Caco-2 (cell line): ENCODE measurements at places on chromosomes 6 and 20.

DNA sequence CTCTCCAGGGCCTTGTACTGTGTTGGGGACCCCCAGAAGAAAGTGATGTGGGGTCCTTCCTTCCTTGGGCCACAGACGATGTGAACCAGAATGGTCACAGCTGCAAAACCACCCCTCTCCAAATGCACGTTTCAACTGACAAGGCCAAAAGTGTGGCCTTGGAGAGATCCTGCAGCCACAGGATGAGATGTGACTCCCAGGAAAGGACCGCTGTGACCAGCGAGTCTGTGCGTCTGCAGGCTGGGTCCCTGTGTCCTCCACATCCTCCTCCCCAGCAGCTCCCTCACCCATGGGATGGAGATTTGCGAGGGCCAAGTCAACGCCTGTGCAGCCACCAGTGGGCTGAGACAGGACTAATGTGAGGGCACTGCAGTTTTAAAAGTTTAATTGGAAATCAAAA, 247.0 kb downstream of the ERMARD start:
- DNase-seq = no peak
- no peaks in the 10 kb centered on the region for H3K27me3 ChIP-seq
- H3K4me1 ChIP-seq = no peaks in the 10 kb centered on the region
- H3K4me3 ChIP-seq = no peak overlapping the region
- no peak overlapping the region for H3K27ac ChIP-seq

DNA sequence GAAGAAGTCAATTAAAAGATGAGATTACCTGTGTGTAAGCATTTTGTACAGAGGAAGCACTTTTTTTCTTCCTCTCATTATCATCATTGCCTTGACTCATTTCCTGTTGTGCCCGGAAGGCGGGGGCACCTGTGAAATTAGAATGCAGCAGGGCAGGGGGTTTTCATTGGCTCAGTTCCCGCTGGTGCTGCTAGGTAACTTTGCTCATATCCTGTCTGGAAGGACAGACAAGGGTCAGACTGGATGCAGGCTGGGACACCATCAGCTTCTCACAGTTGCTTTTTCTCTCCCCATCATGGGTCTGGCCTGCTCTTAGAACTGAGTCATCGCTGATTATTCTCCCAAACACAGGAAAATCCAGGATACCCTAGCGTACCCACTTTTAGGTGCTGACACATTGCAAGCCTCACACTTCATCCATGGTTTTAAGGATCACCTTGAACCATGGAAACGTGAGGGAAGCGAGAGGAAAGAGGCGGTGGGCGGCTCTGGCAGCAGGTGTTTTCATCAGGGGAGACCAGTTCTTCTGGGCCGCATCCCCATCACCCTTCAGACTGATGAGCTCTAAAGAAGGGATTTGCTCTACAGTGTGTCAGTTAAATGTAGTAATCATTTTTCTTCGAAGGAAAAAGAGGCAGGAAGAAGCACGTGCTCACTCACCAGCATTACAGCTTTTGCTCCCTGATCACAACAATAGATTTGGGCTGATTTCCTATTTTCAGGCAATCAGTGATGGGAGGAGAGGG, 195.7 kb upstream of the SASH1 start:
- H3K27ac ChIP-seq = no peak overlapping the region
- H3K4me1 ChIP-seq = peaks cover 5% of the 10 kb centered on the region; the same call in 1 of the 2 replicates
- H3K4me3 ChIP-seq = no peak overlapping the region
- no peak for DNase-seq
- no peaks in the 10 kb centered on the region for H3K27me3 ChIP-seq

DNA sequence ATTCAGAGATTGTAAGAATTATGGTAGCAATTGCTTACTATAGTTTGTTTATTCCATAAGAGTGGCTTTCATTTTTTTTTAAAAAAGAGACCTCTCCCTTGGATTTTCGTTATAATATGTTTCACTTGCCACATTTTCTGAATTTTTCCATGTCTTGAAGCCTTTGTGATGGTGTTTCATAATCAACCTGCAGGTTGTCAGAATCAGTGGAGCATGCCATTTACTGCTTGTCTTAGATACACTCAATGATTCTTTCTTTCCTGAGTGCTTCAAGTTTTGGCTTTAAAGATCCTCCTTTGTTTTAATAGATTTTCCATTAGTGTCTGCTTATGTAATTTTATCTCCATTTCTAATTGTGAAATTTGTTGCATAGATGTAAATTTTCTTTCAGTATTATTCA, 31.2 kb downstream of the KCNQ5 start:
- no peak overlapping the region for H3K27ac ChIP-seq
- no peak overlapping the region for H3K4me3 ChIP-seq
- H3K27me3 ChIP-seq = no peaks in the 10 kb centered on the region; the same call in 1 of the 2 replicates
- no peak for DNase-seq

GRCh38 chr20:58076405-58076804, 152.0 kb downstream of the ANKRD60 start:
- H3K27ac ChIP-seq = no peak overlapping the region
- H3K4me1 ChIP-seq = no peaks in the 10 kb centered on the region
- no peaks in the 10 kb centered on the region for H3K36me3 ChIP-seq
- H3K4me3 ChIP-seq = no peak overlapping the region
- H3K27me3 ChIP-seq = no peaks in the 10 kb centered on the region
- DNase-seq = no peak

- H3K27me3 ChIP-seq = no peaks in the 10 kb centered on the region
- no peak for DNase-seq
- H3K36me3 ChIP-seq = no peaks in the 10 kb centered on the region
- no peak overlapping the region for H3K4me3 ChIP-seq
- no peaks in the 10 kb centered on the region for H3K4me1 ChIP-seq
- H3K27ac ChIP-seq = no peak overlapping the region
These were observed 31.7 kb downstream of the C6orf58 start for GRCh38 chr6:127608554-127609270.

DNA sequence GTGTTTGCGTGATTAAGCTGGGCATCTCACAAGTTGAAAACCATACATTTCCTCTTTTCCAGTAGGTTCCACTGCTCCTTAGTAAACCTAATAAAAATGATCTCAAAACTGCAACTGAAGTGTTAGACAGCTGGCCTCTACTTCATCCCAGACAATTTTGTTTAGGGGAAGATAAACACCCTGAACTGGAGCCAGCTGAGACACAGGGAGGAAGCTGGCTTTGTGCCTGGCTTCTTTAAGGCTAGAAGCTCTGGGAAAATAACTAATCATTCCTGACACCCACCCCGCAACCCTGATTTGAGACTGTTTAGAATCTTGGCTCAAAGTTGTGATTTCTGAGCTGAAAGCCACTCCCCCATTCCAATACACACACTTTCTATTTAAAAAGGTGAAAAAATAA, 11.6 kb downstream of the PTPRT start:
- H3K27ac ChIP-seq = no peak overlapping the region
- no peaks in the 10 kb centered on the region; the same call in 1 of the 2 replicates for H3K27me3 ChIP-seq
- H3K4me3 ChIP-seq = no peak overlapping the region
- no peaks in the 10 kb centered on the region for H3K36me3 ChIP-seq

DNA sequence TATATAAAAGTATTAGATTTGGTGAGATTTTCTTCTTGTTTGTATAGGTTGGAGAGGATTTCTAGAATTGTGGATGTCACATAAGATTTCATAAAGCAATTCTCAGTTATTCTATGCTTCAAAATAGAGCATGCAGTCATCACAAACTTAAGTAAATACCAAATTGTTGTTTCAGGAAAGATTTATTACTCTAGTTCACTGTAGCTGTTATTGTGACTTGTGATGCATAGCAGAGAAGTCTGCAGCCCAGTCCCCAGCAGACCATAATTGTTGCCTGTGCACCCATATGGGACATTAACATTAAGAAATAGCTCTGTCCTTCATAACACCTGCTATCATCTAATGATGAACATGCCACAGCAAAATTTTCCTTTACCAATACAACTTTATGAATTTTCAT, 228.0 kb upstream of the FAM83B start:
- no peak for DNase-seq
- H3K4me1 ChIP-seq = peaks cover 20% of the 10 kb centered on the region
- H3K4me3 ChIP-seq = no peak overlapping the region
- no peaks in the 10 kb centered on the region for H3K27me3 ChIP-seq
- no peaks in the 10 kb centered on the region for H3K36me3 ChIP-seq

GRCh38 chr6:127716465-127716864, 139.5 kb downstream of the C6orf58 start:
- H3K36me3 ChIP-seq = no peaks in the 10 kb centered on the region
- H3K27me3 ChIP-seq = no peaks in the 10 kb centered on the region
- DNase-seq = no peak
- H3K4me3 ChIP-seq = no peak overlapping the region

DNA sequence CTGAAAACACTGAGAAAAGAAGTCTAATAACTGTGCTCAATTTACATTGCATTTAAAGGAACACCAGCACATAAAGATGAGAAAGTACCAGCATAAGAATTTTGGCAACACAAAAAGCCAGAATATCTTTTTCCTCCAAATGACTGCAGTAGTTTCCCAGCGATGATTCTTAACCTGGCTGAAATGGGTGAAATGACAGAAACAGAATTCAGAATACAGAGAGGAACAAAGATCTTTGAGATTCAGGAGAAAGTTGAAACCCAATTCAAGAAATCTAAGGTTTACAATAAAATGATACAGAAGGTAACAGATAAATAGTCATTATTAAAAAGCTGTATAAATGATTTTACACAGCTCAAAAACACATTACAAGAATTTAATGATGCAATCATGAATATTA, 197.0 kb upstream of the EYS start:
- no peaks in the 10 kb centered on the region for H3K36me3 ChIP-seq
- H3K27ac ChIP-seq = no peak overlapping the region
- no peaks in the 10 kb centered on the region for H3K4me1 ChIP-seq
- no peak for DNase-seq
- H3K27me3 ChIP-seq = no peaks in the 10 kb centered on the region

GRCh38 chr20:60100780-60101179, 142.6 kb downstream of the CDH26 start:
- H3K4me1 ChIP-seq = no peaks in the 10 kb centered on the region
- no peaks in the 10 kb centered on the region for H3K36me3 ChIP-seq
- H3K4me3 ChIP-seq = no peak overlapping the region
- H3K27ac ChIP-seq = no peak overlapping the region
- H3K27me3 ChIP-seq = 0 out of 2 replicates have a peak, but pooled peaks cover 1% of the 10 kb centered on the region

DNA sequence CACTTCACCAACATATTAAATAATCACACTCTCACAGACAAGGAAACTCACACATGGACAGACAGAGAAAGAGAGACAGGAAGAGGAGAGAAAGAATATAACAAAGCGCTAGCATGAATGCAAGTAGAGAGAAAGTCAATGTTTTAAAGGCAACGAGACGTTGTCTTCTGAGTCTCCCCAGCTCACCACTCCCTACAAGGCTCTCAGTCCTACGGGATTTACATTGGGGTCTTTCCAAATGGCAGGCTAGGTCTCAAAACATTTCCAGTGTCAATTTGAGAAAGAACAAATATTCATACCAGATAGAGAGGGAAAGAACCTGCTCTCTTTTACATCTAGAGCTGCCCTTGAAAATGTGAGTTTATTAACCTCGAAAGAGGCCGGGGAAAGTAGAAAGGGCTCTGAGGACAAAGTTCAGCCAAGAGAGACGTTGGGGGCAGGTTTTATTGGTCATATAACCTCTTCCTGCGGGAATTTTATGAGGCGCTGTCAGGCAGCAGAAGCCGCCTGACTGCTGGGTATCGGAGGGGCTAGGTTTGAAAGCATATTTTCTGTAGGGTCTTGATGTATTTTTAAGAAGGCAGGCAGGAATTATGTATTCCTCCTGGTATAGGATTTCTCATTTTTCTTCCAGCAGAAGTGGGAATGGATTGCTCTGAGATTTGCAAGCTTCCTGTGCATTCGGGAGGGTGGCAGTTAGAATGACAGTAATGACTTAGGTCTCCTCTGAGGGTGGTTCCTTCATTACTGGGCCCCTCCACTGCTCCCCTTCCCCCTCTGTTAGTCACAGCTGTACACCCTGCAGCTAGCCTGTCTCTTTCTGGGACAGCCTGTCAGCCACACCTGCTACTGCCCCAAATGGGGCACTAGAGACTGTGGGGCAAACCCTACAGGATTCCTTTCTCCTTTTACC, 34.4 kb upstream of the KIF16B start:
- H3K36me3 ChIP-seq = 0 out of 2 replicates have a peak, but pooled peaks cover 1% of the 10 kb centered on the region
- H3K27me3 ChIP-seq = no peaks in the 10 kb centered on the region
- H3K4me3 ChIP-seq = no peak overlapping the region
- no peak overlapping the region for H3K27ac ChIP-seq

DNA sequence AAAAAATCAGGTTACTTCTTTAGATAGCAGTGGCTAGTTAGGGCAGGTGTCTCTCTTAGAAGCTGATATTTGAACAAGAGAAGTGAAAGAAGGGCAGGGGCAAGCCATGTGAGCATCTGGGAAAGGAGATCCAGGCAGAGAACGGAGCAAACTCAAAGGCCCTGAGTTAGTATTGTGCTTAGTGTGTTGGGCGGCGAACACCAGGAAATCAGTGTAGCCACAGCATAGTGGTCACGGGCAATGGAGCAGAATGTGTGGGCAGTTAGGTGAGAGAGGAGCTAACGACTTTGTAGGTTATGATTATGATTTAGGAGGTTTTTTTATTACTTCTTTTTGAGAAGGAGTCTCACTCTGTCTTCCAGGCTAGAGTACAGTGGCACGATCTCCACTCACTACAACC, 229.3 kb downstream of the TMEM242 start:
- H3K27me3 ChIP-seq = no peaks in the 10 kb centered on the region
- no peak overlapping the region for H3K4me3 ChIP-seq
- no peak for DNase-seq
- H3K36me3 ChIP-seq = no peaks in the 10 kb centered on the region

- no peak overlapping the region for H3K27ac ChIP-seq
- H3K4me1 ChIP-seq = no peaks in the 10 kb centered on the region
- no peak overlapping the region for H3K4me3 ChIP-seq
- H3K36me3 ChIP-seq = no peaks in the 10 kb centered on the region
- H3K27me3 ChIP-seq = no peaks in the 10 kb centered on the region
- no peak for DNase-seq
These were observed 170.9 kb downstream of the DTNBP1 start for GRCh38 chr6:15491986-15492269.

DNA sequence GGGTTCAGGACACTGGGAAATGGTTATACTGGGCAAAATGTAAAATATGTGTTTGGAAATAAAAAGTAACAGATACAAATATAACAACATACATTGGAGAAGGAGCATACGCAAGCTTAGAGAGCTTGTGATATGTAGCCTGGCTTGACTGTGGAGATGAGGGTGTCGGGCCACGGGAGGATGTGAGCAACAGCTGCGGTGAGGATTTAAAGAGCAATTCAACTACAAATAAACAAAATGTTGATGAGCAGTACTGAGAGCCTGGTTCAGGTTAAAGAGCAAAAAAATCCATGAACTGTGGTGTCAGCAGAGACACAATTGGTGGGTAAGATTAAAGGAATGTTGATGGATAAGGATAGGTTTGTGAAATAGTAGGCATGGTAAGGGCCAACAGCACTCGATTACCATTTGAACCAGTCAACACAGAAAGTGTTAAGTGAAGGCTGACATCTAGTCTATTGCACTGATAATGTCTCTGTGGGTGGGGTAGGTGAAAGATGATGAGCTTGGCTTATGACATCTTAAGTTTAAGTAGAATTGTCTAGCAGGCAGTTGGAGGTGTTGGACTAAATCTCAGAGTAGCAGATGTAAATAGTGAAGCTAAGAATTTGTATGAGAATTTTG, 723.2 kb downstream of the EPM2A start:
- no peak overlapping the region for H3K27ac ChIP-seq
- no peak overlapping the region for H3K4me3 ChIP-seq
- no peaks in the 10 kb centered on the region for H3K36me3 ChIP-seq
